ENCODE measurements at places on chromosomes 7 and 10.
A peak's percentile ranks its signal among the peaks of the same experiment; 100 is the strongest.

- no peak for DNase-seq
Measured at GRCh38 chr7:69129524-69129923, 468.8 kb upstream of the AUTS2 start.

DNA sequence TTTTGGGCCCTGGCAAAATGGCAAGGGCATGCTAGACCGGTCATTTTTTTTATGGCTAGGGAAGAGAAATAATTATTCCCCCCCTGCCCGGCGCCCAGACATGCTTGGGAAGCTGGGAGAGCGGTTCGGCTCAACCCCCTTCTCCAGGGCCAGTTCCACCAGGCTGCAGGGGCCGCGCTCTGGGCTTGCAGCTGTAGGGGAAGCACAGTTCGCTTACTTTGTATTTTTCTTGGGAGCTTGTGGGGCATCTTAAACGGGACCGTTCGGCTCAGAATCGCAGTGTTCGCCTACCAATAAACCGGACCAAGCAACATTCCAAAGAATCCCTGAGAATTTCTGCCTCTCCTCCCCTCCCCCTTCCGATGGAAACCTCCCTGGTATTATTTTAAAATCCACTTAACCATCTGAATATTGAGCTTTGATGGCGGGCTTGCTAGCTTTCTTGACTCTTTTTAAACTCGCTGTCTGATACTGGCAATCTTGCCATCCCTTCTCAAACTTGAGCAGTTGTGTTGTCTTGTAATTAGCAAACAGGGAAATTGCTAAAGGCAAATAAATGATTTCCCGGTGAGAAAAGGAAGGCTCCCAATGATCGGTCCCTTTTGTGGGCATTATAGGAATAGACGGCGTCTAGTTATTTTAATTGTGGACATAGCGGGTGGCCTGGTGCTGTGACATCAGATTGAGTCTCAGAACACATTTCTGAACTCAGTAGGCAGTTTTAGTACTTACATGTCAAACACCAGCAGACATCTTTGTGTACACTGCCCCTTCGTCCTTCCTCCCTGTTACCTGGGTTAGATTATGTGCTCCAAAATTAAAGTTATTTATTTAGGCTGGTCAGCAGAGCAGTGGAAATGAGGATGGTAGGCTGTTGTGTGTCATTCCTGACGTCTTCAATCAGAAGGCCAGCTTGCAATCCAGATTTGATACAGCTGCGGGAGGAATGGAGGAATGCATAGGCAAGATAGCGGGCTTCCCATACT, 3.4 kb downstream of the TCF7L2 start:
- peak; percentile 66 for DNase-seq

DNA sequence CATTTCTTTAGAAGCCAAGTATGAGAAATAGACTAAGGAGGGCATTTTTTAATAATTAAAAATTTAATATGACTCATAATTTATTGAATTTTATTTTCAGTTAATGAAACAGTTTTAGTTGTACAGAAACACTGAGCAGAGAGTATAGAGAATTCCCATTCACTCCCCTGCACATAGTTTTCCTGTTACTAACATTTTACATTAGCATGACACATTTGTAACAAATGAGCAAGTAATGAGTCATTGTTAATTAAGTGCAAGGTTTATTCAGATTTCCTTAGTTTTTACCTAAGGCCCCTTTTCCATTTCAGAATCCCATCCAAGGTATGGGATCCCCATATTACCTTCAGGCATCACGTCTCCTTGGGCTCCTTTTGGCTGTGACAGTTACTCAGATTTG, 271.5 kb upstream of the FZD8 start:
- DNase-seq, result peak; percentile 28

DNA sequence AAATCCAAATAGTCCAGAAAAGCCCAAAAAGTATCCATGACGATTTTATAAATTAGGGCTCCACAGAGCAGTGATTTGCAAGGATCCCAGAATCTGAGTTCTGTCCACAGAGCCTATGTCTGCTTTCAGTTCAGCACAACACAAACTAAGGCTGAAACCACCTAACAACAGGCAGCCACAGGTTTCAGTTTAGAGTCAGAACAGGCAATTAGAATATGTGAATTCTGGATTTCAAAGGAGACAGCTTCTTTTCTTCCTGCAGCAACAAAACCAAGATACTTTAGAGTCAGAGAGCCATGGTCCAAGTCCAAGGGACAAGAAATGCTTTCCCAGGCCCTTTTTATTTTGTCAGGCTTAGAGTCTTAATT, 23.6 kb downstream of the IFIT3 start:
- no peak for DNase-seq

DNA sequence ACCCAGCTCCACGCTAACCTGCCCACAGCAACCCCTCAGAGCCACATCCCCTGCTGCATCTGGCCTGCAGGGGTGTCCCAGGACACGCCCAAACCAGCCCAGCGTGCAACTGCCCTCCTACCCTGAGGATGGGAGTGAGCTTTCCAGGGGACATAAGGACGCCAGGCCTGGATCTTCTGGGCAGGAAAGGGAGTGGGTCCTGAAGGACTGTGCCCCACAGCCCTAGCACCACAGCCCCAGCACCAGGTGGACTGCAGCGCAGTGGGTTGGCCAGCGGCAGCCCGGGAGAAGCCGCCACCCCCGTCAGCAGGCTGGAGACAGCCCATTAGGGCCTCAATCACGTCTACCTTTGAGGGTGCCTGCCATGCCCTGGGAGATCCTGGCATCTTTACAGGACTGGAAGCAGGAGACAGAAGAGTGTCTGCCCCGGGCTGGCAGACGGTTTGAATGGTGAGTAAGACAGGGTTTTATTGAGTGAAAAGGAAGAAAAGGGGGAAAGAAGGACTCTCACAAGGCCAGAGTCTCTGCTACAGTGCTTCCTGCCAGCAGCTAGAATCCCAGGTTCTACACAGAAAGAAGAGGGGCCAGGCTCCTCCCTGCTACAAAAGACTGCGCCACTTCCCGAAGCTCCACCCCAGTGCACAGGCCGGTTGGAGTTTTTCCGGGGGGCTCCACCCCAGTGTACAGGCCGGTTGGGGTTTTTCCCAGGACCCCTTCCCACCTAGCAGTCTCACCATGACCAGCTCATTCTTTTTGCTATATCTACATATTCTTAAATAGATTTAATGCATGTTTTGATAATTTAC, 69.8 kb upstream of the KCTD7 start:
- DNase-seq, result no peak

DNA sequence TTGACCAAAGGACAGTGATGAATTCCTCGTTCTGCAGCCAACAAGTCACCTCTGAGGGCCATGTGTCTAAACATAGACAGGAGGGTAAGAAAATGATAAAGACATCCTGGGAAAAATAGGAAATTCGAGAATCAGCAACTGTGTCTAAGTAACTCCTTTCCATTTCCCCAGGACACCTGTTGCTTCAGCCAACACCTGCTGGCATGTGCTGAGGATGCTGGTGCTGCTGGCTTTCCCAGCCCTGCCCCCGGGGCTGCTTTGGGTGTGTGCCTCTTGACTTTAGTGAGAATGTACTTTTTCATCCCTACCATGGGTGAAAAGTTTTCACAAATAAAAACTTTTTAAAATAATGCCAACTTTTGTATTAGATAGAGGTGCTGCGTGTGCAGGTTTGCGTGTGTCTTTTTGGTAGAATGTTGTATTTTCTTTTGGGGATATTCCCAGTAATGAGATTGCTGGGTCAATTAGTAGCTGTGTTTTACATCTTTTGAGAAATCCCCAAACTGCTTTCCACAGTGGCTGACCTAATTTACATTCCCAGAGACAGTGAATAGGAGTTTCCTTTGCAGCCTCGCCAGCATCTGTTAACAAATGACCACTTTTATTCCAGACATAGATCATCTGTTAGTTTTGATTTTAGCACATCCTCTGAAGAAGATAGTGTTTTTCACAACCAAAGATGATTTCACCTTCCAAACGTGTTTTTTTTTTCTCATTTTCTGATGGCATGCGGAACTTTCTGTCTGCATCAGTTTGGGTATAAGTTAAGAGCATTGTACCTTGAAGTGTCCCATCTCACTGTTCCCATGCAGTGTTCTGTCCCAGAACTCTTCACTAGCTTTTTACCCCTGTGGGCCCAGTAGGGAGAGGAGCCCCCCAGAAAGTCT, 104.2 kb upstream of the ACBD5 start:
- DNase-seq, result no peak

DNA sequence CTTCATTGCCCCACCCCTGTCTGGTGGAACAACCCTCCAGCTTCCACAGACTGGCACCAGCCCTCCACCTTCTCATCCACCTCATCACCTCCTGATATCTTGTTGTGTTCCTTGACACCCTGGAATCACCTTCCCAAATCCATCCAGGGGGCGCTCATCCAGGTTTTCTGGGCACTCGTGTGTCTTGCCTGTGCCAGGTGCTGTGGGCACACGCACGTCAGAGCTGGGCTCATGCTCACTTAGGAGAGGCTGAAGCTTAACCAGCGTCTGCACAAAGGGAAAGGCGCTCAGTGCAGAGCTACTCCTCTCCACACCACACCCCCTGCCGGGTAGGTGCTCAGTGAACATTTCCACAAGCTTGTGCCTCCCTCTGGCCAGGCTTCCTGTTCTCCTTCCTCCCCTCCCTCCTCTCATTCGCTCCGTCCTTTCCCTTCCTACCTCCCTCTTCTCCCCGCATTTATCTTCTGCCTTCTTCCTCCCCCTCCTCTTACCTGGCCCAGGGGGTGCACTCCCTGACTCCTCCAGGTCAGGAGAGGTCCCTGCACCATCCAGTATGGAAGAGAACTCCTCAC, 4.8 kb downstream of the ADCYAP1R1 start:
- DNase-seq, result no peak

DNA sequence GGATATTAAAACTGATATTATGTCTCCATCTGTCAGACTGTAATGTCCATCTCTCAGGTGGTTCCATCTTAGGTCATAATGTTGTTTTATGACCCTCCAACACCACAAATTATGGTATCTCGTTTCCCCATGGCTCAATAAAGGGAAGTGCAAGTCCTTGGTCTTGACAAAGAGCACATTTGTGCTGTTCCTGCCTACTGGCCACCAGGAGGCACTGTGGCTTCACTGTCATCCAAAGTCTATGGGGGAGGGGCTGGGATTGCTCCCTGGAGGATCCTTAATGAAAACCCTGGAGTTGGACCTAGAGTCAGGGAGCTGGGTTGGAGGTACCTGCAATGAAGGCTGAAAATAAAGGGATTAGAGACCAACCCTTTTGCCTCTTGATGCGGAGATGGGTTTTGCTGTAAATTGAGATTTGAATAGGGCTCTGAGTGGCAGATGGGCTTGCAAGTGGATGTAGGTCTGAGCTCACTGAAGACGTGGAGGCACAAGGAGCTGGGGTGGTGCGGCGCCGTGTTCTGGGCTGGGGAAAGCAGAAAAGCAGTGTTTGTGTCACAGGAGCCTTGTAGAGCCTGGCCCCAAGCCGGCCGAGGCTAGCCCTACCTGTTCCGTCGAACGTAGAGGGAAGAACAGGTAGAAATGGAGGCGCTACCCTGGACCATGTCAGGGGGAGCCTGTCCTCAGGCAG, 180.5 kb upstream of the PRSS58 start:
- DNase-seq, result peak; percentile 47

- no peak for DNase-seq
Measured at GRCh38 chr10:121998462-121998861, 9.5 kb downstream of the TACC2 start.

DNA sequence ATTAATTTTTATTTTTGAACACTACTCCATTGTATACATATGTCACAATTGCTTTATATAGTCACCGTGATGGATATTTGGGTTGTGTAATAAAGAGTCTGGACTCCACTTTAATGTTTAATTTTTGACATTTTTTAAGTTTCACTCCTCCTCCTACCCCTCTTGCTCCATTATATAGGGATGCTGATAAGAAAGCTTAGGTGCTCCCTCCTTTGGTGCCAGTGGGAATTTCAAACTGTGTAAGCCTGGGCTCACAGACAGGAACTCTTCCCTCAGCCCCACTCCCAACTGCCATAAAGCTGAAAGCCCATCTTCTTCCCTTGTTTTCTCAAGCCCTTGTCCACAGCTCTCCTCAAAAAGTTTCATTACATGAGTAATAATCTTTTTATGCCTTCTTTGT, 47.6 kb downstream of the TWIST1 start:
- peak; percentile 16 for DNase-seq

- DNase-seq, result peak; percentile 45
Measured at GRCh38 chr10:5692461-5693358, 8.1 kb downstream of the TASOR2 start.

DNA sequence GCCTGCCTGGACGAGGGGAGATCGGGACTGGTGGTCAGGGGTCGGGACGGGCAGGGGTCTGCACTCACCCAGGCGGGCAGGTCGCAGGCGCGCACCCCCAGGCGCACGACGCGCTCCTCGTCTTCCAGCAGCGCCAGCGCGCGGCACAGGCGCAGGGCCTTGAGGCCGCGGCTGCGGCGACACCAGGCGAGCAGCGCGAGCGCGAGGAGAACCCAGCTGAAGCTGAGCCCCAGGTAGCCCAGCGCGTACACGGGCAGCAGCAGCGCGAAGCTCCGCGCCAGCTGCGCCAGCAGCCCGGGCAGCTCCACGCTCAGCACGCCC, 328 bp downstream of the ESYT2 start:
- DNase-seq, result peak; percentile 84

DNA sequence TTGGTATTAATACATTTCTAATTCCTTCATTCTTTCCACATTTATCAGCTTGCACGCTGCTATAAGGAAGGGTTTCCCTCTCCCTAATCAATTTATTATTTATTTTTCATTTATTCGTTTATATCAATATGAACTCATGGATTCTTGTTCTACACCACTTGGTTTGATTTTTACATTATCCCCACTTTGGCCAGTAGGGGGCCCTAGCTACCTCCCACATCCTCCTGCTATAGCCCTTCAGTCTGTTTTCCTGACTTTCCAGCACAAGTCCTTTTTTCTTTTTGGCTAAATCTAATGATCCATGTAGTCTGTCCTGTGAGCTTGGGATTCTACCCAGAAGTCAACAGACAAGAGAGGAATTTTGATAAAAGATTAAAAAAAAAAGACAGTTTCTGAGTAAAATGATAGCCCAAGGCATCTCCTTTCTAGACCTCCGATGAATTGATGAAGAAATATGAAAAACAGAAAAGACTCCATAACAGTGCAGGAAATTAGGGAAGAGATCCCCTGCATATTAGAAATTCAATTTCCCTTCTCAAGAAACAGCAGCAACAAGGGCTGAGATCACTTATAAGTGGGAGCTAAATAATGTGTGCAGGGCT, 47.7 kb downstream of the LYZL2 start:
- peak; percentile 68 for DNase-seq

- no peak for DNase-seq
Measured at GRCh38 chr7:26497801-26498596, 206.3 kb downstream of the SNX10 start.

- DNase-seq, result no peak
Measured at GRCh38 chr10:30373596-30374327, 24.7 kb upstream of the MTPAP start.

All from fibroblast of pulmonary artery (primary cell).